ENCODE measurements at places on chromosomes 5 and 9.

DNA sequence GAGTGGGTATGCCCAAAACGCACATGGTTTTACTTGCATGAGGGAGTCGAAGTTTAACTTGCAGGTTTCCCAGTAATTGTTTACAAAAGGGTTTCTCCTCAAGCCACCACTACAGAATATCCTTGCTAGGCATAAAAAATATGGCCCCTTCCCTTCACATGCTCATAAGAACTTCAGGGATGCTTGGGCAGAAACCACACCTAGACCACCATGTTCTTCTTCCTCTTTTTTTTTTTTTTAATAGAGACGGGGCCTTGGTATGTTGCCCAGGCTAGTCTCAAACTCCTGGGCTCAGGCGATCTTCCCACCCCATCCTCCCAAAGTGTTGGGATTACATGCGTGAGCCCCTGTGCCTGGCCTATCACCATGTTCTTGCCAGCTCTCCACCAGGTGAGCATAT, 18.6 kb upstream of the PLIN2 start:
- no peak for DNase-seq

DNA sequence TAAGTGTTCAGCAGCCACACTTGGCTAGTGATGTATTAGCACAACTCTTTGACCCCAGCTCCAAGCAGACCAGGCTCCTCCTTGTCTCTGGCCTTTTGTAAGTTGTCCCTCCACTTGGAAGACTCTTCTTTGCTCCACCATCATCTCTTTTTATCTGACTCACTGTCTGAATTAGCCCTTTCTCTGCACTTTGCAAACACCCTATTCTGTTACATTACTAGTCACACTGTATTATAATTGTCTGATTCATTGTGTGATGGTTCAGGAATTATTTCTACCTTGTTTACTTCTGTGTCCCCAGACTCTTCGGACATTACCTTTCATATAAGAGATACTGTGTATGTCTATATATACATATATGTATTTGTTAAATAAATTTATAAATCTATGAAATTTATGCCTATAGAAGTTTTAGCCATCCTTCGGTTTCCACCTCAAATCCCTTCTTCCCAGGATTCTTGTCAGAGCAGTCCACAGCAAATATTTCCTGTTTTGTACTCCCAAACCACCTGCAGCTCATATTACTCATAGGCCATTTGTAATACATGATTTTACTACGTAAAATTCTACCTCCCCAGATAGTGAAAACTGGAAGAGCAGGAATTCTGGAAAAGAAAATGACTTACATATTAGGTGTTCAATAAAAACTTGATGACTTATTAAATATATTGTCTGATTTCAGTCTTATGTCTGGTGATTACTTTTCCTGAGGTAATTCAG, 69.0 kb downstream of the MTAP start:
- DNase-seq, result no peak

DNA sequence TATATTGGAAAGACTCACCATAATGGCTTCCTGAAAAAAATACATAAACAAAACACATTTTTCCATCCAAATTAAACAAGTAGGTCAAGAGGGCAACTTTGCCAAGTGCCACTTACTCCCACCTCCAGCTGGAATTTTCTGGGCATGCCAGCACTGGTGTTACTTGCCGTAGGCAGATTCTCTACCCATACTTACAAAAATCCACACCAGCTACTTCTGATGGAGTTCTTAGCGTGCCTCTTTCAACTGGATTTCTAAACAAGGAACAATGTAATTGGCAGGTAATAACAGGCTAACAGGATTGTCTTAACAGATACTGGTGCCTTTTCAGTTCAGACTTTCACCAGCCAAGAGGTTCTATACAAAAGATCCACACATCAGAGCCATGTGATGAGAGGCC, 301.4 kb downstream of the MLLT3 start:
- DNase-seq, result no peak

GRCh38 chr5:139282197-139282557, 11.4 kb upstream of the MATR3 start:
- DNase-seq, result no peak

GRCh38 chr9:77953590-77953989, 78.0 kb downstream of the GNAQ start:
- no peak for DNase-seq

DNA sequence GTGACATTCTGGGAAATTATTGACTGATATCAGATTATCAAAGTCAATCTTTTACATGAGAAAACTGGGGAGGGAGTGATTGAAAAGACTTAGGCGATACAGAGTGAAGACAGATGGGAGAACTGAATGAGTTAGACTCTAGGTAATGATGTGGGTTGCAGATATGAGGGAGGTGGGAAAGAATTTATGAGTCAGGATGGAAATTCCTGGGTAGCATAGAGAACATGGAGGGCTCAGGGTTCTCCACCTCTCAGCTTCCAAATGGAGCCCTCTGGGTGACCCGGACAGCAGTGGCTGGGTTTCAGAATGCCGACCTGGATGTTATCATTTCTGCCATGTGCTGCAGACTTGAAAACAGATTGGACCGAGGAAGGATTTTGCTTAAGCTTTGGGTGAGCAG, 75.4 kb upstream of the SHB start:
- no peak for DNase-seq

GRCh38 chr9:79559495-79560181, 12.1 kb upstream of the TLE4 start:
- DNase-seq, result no peak

- DNase-seq, result no peak
Measured at GRCh38 chr9:106620866-106621265, 242.1 kb upstream of the ZNF462 start.

All from stimulated activated CD4-positive, alpha-beta T cell treated with anti-CD3 and anti-CD28 coated beads, Interleukin-15, amount 100 ng/mL, for 1 hour (primary cell).